ENCODE measurements at places on chromosomes 4 and X.

DNA sequence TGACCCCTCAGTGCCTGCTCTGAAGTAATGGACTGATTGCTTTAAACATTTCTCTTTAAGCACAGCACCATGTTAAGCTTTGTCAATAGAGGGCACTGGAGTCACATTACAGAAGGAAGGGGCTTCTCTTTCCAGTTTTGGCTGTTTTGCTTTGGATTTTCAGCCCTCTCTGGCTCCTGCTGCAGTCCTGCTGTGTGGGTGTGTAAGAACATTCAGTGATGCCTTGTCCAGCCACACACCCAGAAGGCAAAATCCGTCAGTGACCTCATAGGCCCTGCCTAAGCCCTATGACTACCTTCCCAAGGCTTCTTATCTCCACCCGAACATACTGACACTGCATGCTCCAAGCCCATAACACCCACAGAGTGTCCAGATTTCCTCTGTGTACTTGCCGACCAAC lies 215.3 kb upstream of the CTSO start:
- no peak for DNase-seq

DNA sequence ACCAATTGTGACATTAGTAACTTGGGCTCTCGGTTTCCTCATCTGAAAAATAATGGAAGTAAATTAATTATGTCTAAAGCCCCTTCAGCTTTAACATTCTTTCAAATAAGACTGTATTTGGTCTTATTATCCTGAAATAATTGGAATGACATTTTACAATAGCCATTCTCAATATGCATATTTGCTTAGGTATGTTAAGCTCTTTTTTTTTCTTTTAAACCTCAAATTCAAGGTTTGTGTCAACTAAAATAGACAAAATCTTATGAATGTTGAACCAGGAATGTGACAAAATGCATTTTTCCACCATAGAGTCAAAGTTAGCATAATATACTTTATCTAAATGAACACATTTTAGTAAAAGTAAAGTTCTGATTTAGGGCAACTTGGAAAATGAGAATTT lies 34.4 kb upstream of the TET2 start:
- DNase-seq = no peak

GRCh38 chrX:153871946-153872878 lies 13.8 kb downstream of the L1CAM start:
- DNase-seq = no peak

GRCh38 chrX:10030570-10030969 lies 63.4 kb downstream of the CLDN34 start:
- DNase-seq = no peak

GRCh38 chrX:106950381-106950780 lies 30.2 kb downstream of the CLDN2 start:
- DNase-seq = no peak

DNA sequence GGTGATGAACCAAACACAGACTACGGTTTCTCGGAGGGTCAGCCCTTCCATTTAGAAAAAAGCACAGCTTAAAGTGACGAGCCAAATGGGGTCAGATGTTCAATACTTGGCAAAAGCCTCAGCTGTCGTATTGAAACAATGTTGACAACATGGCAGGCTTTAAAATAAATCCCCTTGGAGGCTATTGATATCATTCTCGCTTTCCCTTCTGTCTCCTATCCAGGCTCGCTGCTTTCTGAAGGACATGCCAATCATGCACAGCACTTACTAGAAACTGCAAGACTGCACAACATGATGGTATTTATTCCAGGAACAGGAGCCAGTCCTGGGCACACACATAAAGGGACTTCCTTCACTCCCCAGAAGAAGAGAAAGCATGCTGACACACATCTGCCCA lies 137.9 kb downstream of the SLC7A11 start:
- no peak for DNase-seq

- no peak for DNase-seq
Measured at GRCh38 chr4:74133786-74134499, 24.0 kb upstream of the MTHFD2L start.

DNA sequence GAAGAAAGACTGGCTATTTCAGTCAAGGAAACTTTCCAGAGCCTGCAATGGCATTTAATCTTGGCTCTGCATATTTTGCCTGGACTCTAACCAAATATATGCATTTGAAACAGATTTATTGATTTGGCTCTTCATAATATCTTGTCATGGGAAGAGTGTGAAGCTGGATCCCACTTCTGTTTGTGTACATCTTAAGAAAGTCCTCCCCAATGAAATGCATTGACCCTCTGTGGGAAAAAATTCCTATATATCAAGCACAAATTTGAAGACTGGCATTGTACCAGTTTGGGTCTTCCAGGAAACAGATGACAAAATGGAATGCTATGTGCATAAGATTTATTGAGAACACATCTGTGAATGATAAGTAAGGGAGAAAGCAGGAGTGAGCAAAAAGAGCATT lies 897.3 kb upstream of the TENM3 start:
- no peak for DNase-seq

DNA sequence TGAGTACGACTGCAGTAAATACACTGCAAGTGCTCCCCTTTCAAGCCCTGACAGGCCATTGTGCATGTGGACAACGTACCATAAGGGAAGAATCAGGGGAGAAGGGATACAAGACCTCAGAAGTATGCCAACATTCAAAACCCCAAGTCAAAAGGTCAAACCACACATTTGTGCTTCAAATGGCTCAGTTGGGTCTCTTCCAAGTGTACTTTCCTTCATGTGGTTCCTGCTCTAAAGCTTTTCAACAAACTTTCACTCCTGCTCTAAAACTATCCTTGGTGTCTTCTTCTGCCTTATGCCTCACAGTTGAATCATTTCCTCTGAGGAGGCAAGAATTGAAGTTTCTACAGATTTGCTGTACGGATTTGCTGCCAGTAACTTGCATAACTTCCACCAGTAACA lies 305.7 kb upstream of the SLIT2 start:
- DNase-seq = no peak

DNA sequence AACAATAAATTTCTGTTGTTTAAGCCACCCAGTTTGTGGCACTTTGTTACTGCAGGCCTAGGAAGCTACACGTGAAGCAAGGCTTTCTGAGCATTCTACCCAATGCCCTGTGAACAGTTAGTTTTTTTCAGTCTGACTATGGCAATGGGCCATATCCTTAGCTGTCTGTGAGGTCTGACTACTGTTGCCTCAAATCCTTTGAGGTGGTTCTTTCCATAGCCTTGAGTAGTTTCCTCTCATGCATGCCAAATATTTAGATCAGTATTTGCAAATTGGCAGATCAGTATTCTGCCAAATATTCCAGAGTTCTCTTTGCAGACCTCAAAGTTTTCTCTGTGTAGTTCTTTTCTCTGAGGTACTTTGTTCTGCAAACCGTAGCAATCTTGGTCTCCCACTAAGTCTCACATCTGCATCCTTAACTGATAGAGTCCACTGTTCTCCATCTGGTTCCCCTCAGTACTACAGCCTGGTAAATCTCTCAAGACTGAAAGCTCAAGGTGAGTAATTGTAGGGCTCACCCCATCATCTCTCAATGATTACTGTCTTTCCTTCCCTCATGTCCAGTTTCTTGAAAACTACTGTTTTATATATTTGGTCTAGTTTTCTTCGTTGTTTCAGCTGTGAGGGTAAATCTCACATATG lies 984.9 kb upstream of the INTU start:
- no peak for DNase-seq

DNA sequence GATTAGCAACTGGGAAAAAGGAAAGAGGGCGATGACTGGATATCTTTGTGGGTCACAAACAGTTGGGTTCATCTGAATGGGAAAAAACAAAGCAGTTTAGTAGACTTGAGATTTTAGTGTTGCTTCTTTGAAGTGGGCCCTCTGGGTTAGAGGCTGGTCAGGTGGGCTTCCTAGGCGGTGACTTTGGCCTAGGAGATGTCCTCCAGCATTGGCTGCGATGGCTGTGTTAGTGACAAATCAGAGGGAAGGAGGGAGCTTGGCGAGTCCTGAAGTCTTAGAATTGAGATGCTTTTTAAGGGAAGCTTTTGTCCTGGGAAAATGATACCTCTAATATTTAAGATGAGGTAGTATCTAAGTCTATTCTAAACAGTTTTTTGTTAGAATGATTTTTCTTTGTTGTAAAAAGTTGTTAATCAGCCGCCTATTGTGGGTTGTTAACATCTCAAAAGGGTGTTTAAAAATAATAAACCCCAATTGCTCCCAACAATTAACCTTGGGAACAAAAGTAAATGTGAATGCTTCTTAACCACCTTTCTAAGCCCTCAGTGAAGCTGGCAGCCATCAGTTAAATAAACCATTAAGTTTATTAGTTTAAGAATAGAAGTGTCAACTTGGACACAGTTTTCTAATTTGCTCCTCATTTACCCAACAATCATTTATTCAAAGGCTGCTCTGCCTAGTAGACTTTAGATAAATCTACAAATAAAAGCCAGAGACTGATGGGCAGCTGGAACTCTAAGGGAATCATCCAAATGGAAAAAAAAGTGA lies 31.7 kb downstream of the DLG3 start:
- no peak for DNase-seq

GRCh38 chr4:156476359-156476758 lies 495.2 kb downstream of the PDGFC start:
- DNase-seq = no peak

GRCh38 chr4:42415281-42415680 lies 18.0 kb downstream of the SHISA3 start:
- no peak for DNase-seq

GRCh38 chrX:47658301-47658683 lies 688 bp downstream of the UXT start:
- DNase-seq = no peak

- DNase-seq = no peak
Measured at GRCh38 chrX:253451-254297, 27.5 kb upstream of the PLCXD1 start.

GRCh38 chr4:57691370-57691769 lies 581.2 kb upstream of the IGFBP7 start:
- no peak for DNase-seq

DNA sequence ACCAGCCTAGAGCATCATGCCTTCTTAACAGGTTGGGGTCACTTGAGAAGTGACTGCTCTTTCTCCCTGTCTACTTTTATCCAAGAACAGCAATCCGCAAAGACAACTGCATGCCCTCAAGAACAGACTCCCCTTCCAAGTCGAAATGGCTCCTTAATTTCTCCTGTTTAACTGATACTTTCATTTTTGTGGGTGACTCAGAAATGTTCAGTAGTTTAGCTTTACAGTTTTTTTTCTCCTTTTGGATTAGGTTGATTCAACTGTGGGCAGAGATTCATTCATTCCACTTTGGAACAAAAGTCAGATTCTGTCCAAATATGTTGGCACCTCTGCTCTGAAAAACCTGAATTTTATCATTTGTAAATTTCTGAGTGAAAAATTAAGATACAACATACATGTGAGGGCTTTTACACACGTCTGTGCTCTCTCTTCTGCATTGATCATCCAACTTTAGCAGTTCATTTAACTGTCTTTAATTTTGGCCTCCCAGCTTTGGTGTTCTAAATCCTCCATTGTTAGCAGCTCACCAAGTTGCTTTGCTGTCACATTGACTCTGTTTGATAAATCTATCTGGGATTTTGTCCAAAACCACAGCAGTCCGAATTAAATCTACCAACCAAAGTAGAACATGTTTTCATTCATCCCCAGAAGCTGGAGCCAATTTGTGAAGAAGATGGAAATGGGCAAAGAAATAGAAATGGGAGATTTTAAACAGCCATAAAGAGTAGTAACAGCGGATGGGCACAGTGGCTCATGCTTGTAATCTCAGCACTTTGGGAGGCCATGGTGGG lies 50.0 kb downstream of the HOPX start:
- DNase-seq = no peak
